ENCODE measurements at places on chromosomes 4 and X.

- no peak for DNase-seq
These were observed 423.3 kb downstream of the CENPC start for GRCh38 chr4:67122029-67122428.

DNA sequence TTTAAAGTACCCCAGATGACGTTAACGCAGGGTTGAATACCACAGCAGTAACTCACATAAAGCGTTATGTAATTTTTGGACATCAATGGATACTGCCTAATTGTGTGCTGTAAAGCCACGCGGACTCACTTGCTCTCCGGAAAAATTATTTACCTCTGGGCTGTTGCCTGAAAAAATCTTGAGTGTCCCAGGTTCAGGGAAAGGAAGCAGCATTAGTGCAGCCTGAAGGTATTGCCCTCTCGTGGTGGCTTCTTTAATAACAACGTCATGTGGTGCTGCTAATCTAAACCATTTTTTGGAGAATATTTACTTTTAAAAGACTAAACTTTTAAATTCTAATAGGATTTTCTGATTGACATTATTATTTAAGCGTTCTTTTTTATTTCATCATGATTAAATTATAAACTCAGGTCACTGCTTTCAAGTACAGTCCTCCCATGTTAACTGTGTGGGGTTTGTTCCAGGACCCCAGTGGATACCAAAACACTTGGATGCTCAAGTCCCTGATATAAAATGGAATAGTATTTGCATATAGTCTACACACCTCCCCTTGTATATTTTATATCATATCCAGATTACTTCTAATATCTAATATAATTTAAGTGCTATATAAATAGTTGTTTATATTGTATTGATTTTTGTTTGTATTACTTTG is 384.8 kb downstream of the FAM133A start:
- DNase-seq = no peak

DNA sequence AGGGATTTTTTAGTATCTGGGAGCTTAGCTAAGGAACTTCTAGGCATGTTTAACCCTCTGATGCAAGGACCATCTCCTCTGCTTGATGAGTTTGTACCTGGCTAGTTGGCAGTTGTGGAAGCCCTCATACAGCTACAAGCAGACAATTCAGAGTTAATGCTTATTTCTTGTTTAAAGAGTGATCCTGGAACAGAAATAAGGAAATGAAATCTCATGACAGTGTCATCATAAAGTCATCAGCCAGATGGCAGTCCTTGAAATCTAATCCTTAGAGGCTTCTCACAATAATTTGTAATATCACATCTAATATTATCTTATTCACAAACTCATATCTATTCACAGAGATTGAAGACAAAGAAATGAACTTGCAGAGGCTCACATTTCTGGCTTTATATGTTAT is 581.6 kb upstream of the FTHL17 start:
- DNase-seq = no peak

DNA sequence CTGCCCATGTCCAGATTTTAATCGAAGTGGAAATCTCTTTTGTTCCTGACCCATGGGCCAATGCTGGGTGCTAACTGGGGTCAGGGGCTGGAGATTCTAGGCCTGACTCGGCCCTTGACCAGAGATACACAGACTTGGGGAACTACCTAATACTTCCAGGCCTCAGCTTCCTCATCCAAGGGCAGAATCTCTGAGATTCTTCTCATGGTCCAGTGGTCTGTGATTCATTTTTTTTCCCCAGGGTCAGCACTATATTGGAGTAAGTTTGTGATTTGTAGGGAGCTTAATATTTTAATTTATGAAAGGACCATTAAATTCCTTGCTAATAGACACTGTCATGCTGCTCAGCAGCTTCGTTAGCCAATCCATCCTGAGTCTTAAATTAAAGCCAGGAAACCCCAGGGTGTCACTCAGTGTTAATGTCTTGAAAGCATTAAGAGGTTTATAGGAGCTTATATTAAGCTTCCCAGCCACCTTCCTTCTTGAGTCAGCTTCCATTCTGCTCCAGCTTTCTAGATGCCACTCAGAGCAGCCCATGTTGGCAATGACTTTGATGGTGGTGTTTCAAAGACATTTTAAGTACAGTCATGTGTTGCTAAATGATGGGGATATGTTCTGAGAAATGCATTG is 27.0 kb upstream of the PROM1 start:
- DNase-seq = no peak

GRCh38 chr4:127759228-127759820 is 22.8 kb upstream of the HSPA4L start:
- no peak for DNase-seq

- DNase-seq = no peak
These were observed 90.8 kb upstream of the SHISA3 start for GRCh38 chr4:42306221-42307109.

GRCh38 chr4:126701756-126702155 is 931.0 kb upstream of the INTU start:
- DNase-seq = no peak

DNA sequence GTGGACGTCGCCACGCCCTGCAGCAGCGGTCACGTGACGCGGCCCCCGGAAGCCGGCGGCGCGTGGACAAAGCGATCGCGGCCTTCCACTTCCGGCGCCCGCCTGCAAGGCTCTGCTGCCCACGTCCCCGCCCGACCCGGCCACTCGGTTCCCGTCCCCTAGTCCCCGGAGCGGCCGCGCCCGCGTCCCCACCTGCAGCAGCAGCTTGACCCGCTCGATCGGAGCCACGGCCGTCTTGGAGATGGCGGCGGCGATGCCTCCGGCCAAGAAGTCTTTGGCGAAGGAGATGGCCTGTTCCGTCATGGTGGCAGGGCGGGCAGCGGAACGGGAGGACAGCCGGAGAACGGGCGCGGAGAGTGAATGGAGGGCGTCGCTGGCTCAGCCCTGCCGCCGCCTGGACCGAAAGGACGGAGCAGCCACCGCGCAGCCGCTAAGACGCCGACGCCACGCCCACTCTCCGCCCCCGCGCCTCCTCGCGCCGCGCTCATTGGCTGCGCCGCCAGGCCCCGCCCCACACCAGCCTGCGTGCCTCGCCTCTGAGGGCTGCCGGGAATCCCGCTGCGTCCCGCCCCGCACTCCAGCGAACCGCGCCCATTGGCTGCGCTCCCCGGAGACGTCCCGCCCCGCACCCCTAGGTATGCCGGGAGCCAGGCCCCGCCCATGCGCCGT is at the start of gene SLC25A6:
Gene SLC25A6, minus strand, starts transcription at position 407 of the 669 bp plus-strand sequence. Its CDS starts 104 bp downstream, at position 303.
- peak; percentile 100 for DNase-seq

DNA sequence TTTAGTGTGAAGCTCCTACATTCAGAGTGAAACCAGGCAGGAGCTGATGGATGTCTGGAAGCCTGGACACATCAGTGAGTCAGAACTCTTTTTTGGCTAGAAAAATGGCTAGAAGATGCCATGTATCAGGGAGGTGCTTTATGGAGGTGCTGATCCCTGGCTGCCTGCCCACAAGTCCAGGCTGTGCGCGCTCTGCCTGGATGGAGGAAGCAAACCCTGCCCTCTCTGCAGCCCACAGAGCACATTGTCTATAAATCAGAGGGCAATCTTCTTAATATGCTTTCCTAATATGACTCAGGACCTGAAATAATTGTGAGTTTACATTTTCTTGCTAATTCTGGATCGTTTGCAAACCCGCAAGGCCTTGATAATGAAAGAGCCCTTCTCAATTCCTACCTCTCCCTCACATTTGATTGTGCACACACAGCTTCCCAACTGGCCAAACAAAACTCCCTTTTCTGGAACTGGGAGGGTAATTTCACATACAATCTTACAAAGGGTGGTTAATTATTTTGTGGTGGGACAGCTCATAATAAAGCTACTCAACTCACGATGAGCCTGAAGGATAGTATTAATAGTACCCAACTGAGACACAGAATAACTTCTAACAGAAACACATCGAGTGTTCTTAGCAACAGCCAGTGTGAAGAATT is 11.7 kb downstream of the MFAP3L start:
- DNase-seq = no peak

- no peak for DNase-seq
These were observed 325.2 kb downstream of the LDB2 start for GRCh38 chr4:16573206-16573605.

- no peak for DNase-seq
These were observed 951.1 kb downstream of the FAT4 start for GRCh38 chr4:126265888-126266287.

DNA sequence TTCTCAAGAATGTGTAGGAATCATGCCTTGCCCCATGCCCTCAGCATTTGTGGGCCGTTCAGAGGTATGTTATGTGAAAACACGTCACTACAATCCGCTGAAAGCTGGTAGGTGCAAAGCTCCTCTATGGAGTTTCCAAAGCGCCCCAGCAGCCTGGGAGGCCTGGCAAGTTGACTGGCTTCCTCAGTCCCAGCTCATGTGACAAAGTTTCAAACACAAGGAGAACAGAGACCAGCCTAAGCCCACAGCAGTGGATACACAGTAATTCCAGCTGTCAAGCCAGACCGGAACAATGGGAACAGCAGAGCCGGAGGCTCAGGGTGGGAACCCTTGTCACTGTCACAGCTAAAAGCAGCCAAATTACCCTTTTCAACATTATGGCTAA is 33.5 kb downstream of the NAT8L start:
- DNase-seq = no peak

DNA sequence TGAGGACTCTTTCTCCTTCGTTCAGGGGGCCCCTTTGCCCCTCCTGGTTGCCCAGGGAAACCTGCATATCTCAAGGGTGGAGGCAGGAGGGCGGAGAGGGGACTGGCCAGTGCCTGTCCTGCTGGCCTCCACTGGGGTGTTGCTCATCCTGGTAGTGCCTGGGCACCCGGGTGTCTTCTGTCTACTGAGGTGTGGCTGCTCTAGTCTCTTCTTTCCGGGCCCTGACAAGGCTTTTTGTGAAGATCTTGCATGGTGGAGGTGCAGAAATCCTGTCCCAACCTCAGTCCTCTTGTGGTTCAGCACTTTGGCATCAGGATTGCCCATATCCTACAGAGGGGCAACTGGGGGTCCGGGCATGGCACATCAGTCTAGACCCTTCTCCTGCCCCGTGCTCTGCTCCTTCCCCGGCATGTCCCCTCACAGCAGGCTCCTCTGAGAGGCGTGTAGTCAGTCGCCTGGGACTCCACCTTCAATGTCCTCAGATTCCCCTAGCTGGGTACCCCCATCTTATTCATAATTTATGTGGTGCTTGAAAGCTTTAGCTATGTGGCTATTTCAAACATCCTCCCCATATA is 1.9 kb downstream of the CCDC110 start:
- DNase-seq = peak; percentile 9

GRCh38 chrX:103918050-103918449 is 44.4 kb upstream of the TMSB15B start:
- DNase-seq = peak; percentile 64

GRCh38 chr4:146379744-146380143 is 142.0 kb downstream of the SLC10A7 start:
- DNase-seq = no peak

DNA sequence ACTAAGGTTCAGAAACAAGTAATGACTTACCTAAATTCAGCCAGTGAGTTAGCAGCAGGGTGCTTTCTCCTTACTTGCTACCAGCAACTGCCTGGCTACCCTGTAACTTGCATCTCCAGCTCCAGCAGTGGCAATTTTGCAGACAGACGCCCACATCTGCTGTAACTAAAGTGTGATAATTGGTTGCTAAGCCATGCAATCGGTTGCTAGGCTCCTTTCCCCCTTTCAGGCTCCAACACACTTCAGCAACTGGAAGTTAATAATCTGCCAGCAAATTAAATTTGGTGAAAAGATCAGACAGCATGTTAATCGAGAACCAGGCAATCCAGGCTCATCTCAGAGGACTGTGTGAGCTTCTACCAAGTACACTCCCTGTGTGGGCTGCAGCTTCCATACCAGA is 24.2 kb upstream of the ARHGEF9 start:
- DNase-seq = no peak

DNA sequence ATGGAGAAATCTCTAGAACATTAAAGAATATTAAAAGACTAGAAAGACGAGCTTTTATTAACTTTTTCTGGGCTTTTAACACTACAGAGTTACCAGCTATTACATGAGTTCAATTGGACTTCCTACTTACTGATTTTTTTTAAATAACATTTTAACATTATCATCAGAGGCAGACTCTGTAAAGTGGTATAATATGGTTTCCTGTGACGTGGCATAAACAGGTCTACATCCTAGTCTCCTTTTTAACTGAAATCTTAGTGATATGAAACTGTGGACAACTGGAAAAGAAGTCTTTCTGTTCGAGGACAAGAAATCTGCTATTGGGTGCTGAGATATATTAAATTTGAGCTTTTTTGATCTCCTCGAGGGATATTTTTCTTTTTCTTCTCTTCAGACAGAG is 48.7 kb upstream of the ABCG2 start:
- no peak for DNase-seq

DNA sequence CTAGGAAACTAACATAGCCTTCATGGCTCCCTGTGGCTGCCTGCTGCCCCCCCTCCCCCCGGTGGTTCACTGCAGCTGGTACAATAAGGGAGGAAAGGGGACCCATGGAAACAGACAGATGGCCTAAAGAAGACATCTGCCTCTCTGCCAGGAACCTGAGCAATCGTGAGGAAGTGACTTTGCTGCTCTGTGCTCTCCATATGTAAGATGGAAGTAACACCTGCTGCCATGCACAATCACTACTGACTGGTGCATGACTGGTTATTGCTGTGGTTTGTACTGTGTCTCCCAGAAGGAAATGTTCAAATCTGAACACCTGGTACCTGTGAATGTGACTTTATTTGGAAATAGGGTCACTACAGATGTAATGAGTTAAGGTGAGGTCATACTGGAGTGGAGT is 43.6 kb downstream of the CD99L2 start:
- DNase-seq = no peak

GRCh38 chr4:86482306-86483172 is 111.6 kb upstream of the PTPN13 start:
- DNase-seq = no peak

DNA sequence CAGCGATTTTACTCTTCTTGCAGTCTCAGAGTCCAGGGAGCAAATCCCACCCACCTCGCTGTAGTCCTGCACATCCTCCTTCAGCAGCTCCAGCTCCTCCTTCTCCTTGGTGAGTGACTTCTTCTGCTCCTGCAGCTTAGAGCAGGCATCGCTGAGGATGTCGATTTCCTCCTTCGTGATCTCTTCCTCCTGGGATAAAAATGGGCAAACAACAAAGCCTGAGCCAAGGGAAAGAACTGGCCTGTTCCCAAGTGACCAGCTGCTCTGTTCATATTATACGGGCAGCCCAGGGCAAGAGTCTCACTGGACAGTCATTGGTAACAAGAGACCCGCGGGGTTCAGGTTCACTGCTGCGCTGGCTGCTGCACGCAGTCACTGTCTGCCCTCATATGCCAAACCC is 26.2 kb downstream of the FGFR3 start:
- DNase-seq = no peak

- no peak for DNase-seq
These were observed 3.6 kb downstream of the ZXDB start for GRCh38 chrX:57595381-57595811.

DNA sequence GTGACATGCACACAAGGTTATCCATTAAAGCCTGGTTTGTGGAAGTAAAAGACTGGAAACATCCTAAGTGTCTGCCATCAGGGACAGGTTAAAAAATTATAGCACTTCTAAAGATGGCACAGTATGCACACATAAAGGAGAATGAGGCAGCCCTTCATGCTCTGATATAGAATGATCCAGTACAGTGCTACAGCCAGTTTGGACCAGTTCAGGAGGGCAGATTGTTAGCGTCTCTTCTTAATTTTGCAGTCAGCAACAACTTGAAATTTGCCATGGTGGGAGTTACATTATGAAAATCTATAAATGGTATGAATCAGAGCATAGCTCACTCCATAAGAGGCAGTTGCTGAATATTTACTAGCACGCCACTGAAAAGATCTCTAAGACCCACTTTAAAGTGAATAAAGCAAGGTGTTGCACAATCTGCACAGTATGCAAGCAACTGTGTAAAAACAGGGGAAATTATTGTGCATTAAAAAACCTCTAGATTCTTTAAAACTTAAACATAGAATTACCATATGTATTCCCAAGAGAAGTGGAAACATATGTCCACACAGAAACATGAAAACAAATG is 20.3 kb upstream of the SOD3 start:
- DNase-seq = no peak
